ENCODE measurements at places on chromosomes 1 and 21.
A peak's percentile ranks its signal among the peaks of the same experiment; 100 is the strongest.

- DNase-seq = peak; percentile 17
These were observed 33.3 kb downstream of the RCC2 start for GRCh38 chr1:17405898-17406759.

DNA sequence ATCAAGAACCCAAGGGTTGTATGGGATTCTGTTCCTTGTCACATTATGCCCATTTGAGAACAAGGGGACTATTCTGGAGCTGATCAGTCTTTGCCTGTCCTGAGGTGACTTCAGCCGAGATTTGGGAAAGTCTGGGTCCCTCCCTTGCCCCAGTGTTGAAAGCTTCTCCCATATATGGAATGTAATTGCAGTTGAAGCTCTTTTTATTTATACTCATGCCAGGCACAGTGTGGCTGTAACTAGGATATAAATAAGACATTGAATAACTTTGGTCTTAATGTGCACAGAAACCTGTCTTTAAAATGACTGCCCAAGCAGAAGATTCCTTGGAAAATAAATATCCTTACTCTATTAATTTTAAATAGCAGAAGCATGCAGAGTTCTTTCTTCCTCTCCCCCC is 15.2 kb downstream of the AKNAD1 start:
- no peak for DNase-seq

DNA sequence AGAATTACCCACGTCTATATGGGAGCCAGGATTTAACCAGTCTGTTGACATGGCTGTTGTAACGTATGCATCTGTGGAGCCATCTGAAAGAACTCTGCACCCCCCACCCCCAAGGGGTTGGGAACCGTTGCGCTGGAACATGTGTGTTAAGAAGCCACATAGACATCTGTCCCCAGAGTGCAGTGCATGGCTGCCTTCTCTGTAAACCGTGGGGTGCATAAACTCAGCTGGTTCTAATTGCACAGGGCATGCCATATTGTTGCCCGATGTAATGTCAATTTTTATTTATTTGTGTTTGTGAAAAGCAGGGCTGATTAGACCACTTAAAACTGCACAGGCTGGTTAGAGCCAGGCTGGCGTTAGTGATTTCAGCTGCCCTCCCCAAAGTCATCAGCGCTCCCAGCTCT is 70.1 kb upstream of the ROR1 start:
- DNase-seq = no peak

DNA sequence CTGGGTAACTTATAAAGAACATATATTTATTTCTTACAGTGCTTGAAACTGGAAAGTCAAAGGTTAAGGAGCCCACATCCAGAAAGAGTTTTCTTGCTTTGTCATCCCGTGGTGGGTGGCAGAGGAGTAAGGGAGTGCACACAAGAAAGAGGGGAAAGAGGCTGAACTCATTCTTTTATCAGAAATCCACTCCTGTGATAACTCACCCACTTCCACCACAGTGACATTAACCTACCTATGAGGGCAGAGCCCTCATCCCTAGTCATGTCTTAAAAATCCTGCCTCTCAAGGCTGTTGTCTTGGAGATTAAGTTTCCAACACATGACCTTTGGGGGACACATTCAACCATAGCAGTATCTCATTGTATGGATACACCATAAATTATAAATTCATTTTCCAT is 32.5 kb upstream of the RGS4 start:
- no peak for DNase-seq

DNA sequence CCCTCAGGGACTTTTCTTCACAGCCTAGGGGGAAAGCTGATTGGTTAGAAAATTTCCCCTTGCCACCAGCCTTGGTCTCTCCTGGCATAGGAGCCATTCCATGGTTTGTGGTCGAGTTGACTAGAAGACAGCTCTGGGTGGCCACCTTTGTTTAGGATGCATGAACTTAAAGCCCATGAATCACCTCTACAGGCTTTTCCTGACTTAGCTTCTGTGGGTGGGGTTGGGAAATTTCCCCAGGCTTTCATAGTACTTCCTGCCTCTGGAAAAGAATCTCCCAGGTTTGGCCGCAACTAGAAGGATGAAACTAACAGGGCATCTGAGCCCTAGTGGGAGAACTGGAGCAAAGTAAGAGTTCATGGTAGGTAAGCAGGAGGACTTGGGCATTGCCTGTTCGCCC is 72.6 kb downstream of the SNRPE start:
- DNase-seq = no peak

GRCh38 chr1:241542199-241542907 is 10.2 kb downstream of the KMO start:
- no peak for DNase-seq

DNA sequence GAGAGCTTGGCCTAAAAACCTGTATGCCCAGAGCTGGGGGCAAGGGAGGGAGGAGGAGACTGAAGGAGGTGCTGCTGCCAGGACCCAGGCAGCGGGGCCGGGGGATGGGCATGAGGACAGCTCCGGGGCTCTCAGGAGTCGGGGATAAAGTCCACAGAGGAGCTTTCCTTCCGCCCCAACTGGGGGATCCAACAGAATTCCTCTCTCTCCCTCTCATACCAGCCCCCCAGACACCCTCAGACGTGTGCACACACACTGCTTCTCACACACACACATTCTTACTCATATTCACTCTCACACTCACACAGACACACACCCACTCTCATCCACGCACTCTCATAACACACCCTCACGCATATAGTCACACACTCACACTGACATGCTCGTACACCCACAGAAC is 39.1 kb downstream of the SYF2 start:
- no peak for DNase-seq

DNA sequence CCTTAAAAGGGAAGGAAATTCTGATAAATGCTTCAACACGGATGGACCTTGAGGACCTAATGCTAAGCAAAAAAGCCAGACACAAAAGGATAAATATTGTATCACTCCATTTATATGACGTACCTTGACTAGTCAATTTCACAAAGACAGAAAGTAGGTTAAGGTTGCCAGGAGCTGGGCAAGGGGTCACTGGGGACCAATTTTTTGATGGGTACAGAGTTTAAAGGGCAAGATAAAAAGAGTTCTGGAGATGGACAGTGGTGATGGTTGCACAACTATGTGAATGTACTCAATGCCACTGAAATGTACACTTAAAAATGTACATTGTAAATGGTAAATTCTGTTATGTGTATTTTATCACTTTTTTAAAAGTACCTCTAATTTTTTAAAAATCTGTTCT is 32.1 kb upstream of the SLAMF9 start:
- no peak for DNase-seq

DNA sequence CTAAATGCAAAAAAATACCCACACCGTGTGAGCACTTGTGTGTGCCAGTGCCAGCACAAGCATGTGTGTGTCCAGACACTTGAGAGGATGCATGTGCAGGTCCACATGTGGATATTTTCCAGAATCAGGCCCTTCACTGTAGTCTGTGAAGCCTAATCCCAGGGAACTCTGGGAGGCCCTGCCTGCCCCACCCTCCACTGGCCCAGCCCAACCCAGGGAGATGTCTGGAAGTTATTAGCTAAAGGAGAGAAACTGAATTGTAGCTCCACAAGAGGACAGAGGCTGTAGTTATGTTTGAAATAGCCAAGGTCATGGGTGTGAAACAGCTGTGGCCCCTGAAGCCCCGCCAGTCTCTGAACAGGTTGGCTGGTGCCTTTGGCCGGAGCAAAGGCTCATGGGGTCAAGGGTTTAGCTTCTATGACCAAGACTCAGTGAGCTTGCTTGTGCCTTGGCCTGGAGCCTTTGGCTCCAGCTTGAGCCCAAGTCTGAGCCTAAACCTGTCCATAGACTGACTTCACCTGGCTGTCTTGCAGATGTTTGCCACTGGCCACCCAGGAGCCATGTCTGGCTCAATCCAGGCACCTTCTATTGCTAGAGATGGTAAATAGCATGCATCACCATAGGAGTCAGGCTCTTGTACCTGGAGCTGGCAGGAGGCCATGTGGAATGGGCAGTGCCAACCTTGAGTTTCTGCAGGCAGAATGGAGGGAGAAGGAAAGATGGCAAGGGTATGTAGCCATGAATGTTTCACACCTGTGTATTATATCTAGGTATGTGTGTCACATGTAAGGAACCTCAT is 69.9 kb downstream of the TMEM53 start:
- DNase-seq = no peak

GRCh38 chr1:198359024-198359653 is 181.3 kb downstream of the ATP6V1G3 start:
- no peak for DNase-seq

GRCh38 chr1:173205146-173206051 is 1.7 kb downstream of the TNFSF4 start:
- DNase-seq = peak; percentile 42

GRCh38 chr1:204426474-204426873 is 14.9 kb upstream of the PPP1R15B start:
- DNase-seq = no peak

- DNase-seq = no peak
These were observed 39.1 kb downstream of the CLIC6 start for GRCh38 chr21:34707876-34708325.

GRCh38 chr1:22416555-22417454 is 34.8 kb upstream of the ZBTB40 start:
- peak; percentile 39 for DNase-seq

GRCh38 chr1:7401814-7402547 is 369.1 kb upstream of the VAMP3 start:
- DNase-seq = peak; percentile 96

DNA sequence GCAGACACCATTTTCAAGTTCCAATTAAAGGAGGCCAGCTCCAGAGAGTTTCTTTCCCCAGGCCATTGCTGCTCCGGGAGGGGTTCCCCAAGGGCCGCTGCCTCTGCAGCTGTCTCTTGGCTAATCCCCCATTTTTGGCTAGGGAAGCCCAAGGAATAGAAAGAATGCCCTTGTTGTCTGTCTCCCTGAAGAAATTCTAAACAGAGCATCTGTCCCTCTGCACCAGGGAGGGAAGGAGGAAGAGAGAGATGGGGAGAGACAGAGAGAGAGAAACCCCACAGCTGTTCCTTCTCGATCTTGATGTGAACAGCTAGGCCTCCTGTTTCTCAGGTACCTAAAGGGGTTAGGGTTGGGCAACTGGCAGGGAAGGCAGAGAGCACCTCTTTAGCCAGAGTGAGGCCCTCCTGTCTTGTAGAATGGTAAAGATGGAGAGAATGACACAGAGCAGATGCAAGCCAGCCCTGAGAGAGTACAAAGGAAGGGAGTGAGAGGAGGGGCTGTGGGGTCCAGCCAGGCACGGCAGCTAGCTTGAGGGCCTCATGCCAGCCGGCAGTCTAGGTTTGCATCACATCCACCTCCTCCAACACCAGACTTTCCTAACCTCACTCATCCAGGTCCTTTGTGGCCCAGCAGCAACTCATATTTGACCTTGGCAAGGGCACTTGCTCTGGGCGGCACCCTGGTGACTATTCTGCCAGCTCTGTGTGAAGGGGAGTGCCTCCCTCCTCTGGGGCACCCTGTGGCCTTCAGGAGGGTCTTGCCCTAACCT is 13.1 kb downstream of the OPTC start:
- no peak for DNase-seq

- no peak for DNase-seq
These were observed 190.2 kb upstream of the NR5A2 start for GRCh38 chr1:199837321-199837720.

DNA sequence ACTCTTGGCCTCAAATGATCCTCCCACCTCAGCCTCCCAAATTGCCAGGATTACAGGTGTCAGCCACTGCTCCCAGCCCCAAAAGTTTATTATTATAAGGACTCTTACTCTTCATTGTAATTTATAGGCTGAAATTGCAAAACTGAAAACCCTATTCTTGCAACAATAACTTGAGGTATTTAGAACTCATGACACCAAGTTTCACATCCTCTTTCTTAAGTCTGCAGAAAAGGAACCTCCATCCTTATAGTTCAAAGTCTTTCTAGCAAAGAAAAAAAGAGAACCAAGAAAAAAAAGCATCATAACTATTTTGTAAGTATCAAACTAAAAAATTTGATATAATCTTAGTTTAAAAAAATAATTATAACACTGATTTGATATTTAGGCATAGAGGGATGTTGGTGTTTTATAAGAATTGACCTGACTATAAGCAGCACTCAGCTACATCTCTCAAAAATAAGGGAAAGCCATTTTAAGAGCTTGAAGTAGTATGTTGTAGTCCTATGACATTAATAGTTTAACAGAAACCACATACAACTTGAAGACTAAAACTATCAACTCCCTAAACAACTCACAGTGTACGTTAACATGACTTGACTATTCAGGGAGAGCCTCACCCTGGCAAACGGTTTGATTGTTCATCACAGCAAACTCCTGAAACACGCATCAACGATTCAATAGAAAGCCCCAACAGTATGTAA is 122.4 kb downstream of the AKT3 start:
- no peak for DNase-seq

- no peak for DNase-seq
These were observed 579.9 kb upstream of the B3GALT2 start for GRCh38 chr1:193766329-193766728.

- no peak for DNase-seq
These were observed 72.2 kb upstream of the LYST start for GRCh38 chr1:235938709-235939479.

DNA sequence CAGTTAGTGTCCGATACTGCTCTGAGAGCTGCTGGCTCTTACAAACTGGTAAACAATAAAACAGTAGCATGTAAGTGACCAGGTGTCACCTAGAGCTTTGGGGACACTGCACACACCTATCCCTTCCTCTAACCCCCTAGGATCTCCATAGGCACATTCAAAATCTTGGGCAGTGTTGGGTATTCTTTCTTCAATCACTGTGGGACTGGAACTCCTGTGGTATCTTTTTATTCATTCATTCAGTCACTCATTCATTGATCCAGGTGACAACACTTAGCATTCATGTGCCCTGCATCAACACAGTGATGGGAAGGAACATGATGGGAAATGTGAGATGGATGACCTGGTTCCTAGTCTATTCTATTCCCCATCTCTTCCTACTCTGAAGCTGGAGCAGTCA is 73.9 kb downstream of the HHAT start:
- no peak for DNase-seq

DNA sequence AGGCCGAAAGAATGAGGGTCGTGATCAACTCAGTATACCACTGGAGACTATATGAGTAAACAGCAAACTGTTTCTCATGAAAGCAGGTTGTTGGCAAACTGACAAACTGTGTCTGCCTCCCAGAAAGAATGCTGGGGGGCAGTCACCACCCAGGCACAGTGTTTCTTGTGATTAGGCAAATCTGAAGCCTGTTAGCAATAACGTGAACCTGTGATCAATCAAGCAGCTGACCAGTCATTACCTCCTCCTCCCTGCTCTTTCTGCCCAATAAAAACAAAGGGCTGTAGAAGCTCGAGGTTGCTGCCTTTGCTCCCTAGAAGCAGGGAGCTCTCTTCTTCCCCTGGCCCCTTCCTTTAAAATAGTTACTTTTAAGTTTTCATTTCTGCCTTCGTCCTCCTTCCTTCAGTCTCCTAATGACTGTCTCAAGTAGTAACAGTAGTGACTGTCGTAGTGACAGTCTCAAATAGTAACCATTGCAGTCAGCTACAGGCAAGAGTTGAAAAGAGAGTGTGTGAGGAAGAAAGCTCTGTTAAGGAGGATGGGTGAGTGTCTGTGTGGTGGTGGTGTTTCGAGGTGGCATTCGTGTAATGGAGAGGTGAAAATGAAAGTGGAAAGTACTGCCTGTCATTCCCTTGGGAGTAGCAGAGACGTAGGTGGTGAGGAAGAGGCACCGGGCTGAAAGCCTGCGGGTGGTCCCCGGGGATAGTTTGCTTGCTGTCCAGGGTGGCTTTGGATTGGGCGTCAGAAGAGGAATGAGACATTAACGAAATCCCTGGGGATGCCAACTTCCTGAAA is 14.5 kb downstream of the HHAT start:
- DNase-seq = no peak

- no peak for DNase-seq
These were observed 328.9 kb upstream of the USP25 start for GRCh38 chr21:15400905-15401304.
